RPMI8226 (cell line): ENCODE measurements at places on chromosomes 2 and 18.
A peak's percentile ranks its signal among the peaks of the same experiment; 100 is the strongest.

- no peak for DNase-seq
These were observed 104.4 kb upstream of the TWIST2 start for GRCh38 chr2:238743243-238744065.

GRCh38 chr18:24878289-24878688 is 417.9 kb downstream of the HRH4 start:
- peak; percentile 42 for DNase-seq

GRCh38 chr2:168594778-168595177 is 138.7 kb downstream of the CERS6 start:
- DNase-seq: no peak

DNA sequence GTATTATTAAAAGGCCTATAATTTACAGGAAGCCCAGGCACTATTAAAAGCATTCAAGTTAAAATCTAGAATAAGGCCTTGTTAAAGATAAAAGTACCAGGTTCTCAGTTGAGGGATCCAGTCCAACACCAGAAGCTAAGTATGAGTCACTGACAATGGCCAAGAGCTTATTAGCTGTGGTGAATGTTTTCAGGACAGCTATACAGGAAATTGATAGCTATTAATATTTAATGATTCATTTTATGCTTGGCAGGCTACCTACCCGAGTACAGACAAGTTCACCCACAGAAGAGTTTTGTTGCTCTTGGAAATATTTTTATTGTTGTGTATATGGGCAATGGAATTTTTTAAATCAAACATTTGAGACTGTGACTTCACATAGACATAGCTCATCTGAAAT is 729.6 kb upstream of the ZNF804A start:
- DNase-seq: no peak

- no peak for DNase-seq
These were observed 2.7 kb downstream of the CDCA7 start for GRCh38 chr2:173357346-173357745.

DNA sequence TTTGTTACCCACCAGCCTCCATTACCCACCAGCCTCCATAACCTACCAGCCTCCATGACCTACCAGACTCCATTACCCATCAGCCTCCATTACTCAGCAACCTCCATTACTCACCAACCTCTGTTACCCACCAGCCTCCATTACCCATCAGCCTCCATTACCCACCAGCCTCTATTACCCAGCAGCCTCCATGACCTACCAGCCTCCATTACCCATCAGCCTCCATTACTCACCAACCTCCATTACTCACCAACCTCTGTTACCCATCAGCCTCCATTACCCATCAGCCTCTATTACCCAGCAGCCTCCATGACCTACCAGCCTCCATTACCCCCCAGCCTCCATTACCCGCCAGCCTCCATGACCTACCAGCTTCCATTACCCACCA is 133.3 kb upstream of the HS6ST1 start:
- no peak for DNase-seq

DNA sequence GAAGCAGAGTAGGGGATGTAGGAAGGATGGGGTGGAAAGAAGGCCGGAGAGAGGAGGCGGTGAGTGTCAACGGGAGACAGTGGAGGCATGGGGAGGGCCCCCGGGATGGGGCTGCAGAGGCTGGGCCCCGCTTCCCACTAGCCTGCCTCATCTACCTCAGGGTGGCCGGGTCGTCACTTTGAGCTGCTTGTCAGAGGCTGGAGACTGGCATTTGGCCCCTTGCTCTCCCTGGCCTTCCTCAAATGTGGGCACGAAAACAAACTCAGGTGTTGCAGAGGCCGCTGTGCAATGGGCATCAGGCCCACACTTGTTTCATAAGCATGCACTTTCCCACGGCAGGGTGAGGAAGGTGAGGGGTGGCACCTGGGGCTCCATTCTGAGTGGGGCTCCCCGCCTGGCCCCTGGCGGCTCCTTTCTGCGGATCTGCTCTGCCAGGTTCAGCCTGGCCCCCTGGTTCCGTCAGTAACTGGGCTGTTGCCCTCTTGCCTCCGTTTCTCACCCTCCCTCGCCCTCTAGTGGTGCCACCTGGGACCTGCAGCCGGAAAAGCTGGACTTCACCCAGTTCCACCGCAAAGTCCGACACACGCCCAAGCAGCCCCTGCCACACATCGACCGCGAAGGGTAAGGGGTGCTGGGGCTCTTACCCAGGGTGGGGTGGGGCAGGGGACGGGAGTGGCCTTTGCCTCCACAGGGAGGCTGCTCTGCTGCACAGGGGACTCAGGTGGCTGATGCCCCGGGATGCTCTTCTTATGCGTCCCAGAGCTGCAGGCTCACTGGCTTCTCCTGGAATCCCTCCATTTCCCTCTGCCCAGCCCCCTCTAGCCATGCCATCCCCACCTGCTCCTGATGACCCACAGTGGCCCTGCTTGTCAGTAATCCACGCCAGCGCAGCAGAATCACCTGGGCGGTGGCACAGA is 125.4 kb downstream of the CTIF start:
- DNase-seq: peak; percentile 66
